ENCODE measurements at places on chromosomes 3 and 15.

- no peak for DNase-seq
Observed at GRCh38 chr3:188530226-188530625, 376.3 kb downstream of the LPP start.

GRCh38 chr3:180808823-180809575 lies 103.5 kb upstream of the FXR1 start:
- DNase-seq, result no peak

DNA sequence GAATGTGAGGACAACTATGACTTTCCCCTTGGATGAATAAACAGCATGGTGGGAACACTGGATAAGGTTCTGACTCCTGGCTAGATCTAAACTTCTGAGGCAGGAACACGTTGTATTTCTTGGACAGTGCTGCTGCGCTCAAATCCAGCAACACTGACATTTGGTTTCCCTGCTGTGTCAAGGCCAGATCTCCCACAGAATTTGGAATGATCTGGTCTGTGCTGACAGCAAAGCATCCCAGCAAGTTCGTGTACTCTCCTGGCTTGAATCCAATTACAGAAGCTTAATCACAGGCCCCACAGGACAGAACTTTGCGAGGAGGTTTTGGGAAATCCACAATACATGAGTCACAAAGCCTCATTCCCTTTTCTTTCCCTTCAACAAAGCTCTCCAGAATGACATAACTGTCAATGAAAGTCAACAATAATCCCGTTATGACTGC lies 92.5 kb downstream of the ADAMTS9 start:
- DNase-seq, result no peak

DNA sequence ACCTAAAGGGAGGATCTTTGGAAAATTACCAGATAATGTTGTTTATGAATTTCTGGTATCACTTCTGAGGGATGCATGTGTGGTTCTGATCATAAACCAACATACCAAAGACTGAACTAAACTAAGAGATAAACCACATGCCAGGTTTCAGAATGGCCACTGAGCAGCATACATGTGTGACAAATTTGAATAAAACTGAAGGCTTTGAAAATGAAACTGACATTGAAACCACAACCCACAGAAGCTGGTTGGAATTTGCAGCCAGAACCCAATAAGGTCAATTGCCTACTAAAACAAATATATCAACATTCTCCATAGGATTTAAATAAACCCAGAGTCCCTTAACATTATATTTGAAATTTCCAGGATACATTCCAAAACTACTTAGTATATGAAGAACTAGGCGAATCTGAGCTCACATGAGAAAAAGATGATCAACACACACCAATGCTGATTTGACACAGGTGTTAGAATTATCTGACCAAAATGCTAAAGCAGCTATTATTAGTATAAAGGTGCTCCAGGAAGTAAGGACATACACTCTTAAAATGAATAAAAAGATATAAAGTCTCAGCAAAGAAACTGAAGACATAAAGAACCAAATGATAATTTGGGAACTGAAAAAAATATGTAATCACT lies 125.0 kb downstream of the ZNF280D start:
- no peak for DNase-seq

- DNase-seq, result no peak
Observed at GRCh38 chr3:70256566-70256965, 55.9 kb downstream of the MDFIC2 start.

GRCh38 chr3:184631472-184631861 lies 69.9 kb downstream of the EPHB3 start:
- no peak for DNase-seq

GRCh38 chr15:72796515-72797337 lies 13.2 kb upstream of the ADPGK start:
- DNase-seq, result no peak

DNA sequence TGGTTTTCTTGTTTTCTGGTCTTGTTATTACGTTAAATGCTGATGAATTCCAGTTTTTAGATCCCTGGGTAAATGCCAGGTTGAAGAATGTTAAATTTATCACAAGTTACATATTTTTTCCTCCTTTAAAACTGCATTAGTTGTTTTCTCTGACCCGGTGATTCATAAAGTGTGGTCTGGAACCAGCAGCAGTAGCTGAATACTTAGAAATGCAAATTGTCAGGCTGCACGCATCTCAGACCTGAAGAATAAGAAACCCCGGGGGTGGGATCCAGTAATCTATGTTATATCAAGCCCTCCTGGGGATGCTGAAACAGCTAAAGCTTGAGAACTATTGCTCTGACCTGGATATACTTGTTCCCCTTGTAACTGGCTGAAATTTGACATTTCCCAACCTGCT lies 69.1 kb downstream of the PEX5L start:
- DNase-seq, result no peak

DNA sequence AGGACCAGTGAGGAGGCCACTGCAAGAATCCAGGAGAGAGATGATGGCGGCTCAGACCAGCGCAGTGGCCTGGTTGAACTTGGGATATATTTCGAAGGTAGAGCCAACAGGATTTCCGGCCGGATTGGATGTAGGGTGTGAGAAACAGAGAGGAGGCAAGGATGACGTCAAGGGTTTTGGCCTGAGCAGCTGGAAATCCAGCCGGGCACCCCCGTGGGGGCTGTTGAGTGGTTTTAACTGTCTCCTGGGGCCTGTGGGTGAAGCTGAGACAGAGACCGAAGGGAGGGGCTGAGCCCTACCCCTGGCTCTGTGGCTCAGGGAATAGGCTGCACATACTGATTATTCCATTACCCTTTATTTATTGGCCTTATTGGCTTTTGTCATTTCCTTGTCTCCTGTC lies 45.7 kb downstream of the EXOG start:
- no peak for DNase-seq
